ENCODE measurements at places on chromosomes 13 and 19.

GRCh38 chr13:99792079-99792921, 179.3 kb downstream of the ZIC5 start:
- no peak for DNase-seq

- DNase-seq: no peak
Measured at GRCh38 chr19:4310247-4311121, 6.1 kb downstream of the FSD1 start.

GRCh38 chr13:56893843-56894242, 246.9 kb upstream of the PRR20A start:
- DNase-seq: no peak

- DNase-seq: no peak
Measured at GRCh38 chr13:31790992-31791391, 51.7 kb downstream of the RXFP2 start.

- peak; percentile 26 for DNase-seq
Measured at GRCh38 chr13:44972956-44973581, 16.2 kb downstream of the NUFIP1 start.

DNA sequence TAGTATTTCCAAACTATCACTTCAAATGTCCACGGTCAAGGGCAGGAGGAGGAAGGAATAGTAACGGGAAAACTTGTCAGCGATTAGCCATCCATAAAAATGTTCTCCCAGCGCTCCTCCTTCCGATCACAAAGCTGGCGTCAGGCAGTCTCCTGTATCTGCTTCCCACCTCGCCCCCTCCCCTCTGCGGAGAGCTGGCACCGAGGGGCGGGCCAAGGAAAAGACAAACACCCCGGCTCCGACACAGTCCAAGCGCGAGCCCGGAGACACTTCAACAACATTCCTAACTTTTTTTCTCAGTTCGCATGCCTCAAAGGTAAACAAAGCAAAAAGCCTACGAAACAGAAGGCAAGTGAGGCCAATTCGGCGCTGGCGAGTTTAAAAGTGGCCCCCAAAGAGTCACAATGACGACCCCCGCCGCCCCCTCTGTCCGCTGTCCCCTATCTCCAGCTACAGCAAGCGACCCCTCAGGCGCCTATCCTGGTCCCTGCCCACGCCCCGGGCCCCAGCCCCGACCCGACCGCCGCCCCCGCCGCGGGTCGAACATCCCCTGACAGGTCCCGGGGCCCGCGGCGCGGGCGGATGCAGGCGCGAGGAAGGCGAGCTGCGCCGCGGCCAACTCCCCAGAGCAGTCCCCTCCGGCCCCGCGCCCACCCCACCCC, 736 bp downstream of the SMAD9 start:
- peak; percentile 66 for DNase-seq

GRCh38 chr13:111370570-111371535, 50.4 kb downstream of the TEX29 start:
- DNase-seq: no peak

- DNase-seq: no peak
Measured at GRCh38 chr13:26310003-26310402, 56.1 kb downstream of the CDK8 start.

GRCh38 chr19:35341565-35342225, 6.0 kb upstream of the FFAR1 start:
- DNase-seq: no peak

GRCh38 chr13:34808649-34809048, 133.4 kb upstream of the NBEA start:
- no peak for DNase-seq

GRCh38 chr19:29908963-29909944, 32.8 kb upstream of the URI1 start:
- DNase-seq: no peak

GRCh38 chr13:25088562-25089221, 7.2 kb upstream of the PABPC3 start:
- DNase-seq: no peak

DNA sequence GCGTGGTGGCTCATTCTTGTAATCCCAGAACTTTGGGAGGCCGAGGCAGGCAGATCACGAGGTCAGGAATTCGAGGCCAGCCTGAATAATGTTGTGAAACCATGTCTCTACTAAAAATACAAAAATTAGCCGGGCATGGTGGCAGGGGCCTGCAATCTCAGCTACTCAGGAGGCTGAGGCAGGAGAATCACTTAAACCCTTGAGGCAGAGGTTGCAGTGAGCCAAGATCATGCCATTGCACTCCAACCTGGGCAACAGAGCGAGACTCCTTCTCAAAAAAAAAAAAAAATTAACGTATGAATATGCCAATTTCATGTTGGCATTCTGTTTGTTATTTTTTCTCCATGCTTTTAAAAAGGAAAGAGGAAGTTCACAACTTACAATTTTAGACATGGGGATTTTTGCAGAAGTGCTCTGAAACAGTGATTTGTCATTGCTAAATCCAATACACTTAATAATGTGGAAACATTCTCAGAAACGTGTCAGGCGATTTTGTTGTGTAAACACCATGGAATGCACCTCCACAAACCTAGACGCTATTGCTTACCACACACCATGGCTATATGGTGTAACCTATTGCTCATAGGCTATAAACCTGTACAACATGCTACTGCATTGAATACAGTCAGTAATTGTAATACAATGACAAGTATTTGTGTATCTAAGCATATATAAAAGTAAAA, 115.9 kb upstream of the PCDH20 start:
- DNase-seq: no peak

GRCh38 chr19:18961767-18962620, 21.0 kb upstream of the HOMER3 start:
- DNase-seq: no peak

DNA sequence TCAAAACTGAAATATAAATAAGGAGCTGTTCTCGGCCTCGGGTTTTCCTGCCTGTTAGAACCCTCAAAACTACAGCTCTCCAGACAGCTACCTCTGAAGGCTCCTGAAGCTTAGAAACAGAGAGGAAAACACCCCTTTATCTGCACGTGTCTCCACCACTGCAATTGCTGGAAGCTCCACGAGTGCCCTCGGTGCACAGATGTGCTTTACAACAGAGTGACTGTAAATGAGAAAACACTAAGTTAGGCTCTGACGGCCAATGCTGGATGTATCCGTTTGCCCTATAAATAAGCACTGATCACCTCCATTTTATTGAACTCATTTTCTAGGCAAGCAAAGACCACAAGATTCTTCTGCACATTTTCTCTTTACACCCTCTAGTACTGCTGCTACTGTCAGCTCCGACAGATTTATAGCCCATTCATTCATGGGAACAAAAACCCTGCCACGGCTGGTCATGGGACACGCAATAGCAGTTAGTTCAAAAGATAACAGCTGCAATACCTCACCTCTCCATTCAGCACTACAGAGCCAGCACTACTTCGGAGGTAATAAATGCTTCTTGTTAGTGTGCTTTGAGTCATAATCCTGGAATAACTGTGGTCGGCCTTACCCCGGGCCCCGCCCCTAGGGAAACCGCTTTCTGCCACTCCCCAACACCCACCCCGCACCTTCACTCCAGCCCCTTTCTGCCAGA, 241.1 kb upstream of the ZNF507 start:
- no peak for DNase-seq

DNA sequence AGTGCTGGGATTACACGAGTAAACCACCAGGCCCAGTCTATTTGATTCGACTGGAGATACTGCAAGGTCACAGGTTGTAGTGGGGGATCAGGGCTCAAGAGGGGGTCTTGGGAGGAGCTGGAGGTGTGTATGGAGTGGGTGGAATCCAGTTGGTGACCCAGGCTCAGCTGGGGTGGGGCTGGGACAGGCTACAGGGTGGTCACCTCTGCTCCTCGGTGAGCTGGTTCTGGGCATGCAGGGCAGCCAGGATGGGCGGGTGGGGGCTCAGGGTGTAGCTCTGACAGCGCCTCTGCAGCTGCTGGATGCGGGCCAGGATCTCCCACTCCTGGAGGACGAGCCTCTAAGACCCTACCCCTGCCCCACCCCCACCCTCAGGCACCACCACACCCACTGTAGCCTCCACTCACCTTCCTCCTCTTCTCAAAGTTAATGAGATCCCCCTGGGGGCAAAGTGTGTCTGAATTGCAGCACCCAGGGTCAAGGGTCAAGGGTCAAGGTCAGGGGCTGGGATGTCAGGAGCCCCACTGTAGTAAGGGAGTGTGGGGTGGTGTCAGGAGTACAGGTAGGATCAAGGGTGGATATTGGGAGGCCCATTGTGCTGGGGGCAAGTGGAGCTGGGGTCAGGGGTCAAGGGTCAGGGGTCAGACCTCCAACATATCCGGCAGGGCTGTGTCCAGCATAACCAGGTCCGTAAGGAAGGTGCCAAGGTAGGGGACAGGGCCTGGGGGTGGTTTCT, 17.1 kb downstream of the RGL3 start:
- no peak for DNase-seq

DNA sequence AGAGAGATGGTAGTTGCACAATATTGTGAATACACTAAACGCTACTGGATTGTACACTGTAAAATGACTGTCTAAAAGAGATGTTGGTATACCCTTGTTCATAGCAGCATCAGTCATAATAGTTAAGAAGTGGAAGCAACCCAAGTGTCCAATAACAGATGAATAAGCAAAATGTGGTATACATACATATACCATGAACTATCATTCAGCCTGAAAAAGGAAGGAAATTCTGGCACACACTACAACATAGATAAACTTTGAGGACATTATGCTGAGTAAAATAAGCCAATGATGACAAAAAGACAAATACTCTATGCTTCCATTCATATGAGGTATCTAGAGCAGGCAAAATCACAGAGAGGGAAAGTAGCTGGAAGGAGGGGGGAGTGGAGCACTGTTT, 16.0 kb downstream of the DZIP1 start:
- DNase-seq: no peak

GRCh38 chr13:103275081-103275480, 208.9 kb upstream of the SLC10A2 start:
- no peak for DNase-seq

- no peak for DNase-seq
Measured at GRCh38 chr13:101639711-101640110, 187.2 kb downstream of the ITGBL1 start.

DNA sequence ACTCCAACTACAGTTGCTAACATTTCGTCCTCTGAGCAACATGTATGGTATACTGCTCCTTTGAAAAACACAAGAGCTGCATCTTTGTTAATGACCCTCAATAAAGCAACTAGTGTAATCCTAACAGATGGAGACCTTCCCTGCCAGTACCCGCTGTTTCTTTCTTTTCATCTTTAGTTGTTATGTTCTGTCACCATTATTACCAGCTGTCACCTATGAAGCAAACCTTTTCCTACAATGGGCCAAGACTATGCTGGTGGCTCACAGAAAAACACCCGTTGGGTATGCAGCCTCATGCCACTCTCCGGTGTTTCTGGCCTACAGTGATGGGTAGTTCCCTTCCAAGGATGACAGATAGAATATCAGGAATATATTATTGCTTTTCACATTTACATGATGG, 29.7 kb upstream of the CYSLTR2 start:
- DNase-seq: no peak

DNA sequence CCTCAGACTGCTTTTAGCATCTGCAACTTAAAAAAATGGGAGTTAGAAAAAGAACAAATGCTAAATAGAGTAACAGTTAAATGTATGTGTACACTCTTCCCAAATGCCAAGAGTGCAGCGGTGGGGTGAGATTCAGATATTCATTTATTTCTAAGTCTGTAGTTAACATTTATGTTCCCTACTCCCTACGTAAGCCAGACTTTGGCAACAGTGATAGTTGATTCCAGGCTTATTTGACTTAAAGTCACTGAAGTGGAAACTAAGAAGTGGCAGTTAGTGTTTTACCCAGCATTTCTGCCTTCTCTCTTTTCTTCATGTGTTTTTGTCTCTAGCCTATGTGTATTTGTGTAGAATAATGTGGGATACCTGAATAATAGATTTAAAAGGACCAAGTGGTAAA, 4.5 kb downstream of the MIR17HG start:
- no peak for DNase-seq

- DNase-seq: no peak
Measured at GRCh38 chr19:38228005-38228377, 4.0 kb upstream of the DPF1 start.

DNA sequence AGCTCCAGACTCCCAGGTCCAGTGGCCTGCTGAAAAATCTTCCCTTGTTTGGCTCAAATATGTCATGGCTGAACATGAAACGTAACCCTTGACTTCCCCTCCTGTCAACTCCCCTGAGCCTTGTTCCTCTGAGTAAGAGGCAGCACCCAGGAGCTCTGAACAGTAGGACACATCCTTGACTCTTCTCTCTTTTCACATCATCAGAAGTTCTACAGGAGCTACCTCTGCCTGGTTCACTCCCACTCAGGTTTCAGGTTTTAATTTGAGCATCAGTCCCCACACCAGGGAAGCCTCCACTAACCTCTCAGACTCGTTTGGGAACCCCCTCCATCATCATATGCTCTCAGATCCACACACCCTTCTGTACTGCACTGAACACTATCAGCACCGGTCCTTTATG, 30.3 kb downstream of the ZNF823 start:
- no peak for DNase-seq

DNA sequence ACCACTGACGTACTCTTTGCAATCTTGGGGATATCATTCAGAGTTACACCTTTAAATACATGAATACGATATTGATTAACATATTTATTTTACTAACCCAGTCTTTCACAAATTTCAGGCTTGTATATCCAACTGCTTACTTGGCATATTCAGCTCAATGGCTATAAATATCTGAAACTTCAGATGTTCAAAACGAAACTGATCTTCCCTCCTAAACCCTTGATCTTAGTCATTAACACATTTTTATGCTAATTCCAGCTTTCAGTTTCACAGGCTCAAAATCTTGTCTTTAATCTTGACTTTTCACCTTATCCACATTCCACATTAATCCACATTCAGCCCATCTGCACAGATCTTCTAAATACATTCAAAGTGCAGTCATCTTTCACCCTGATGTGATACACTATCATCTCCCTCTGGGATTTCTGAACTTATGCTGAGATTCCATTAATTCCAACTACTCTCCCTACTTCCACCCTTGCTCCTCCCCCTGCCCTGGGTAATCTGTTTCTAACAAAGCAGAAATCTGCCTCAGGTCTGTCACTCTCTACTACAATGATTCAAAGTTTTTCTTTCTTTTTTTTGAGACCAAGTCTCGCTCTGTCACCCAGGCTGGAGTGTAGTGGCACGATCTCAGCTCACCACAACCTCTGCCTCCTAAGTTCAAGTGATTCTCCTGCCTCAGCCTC, 387.2 kb downstream of the GPC5 start:
- DNase-seq: no peak

DNA sequence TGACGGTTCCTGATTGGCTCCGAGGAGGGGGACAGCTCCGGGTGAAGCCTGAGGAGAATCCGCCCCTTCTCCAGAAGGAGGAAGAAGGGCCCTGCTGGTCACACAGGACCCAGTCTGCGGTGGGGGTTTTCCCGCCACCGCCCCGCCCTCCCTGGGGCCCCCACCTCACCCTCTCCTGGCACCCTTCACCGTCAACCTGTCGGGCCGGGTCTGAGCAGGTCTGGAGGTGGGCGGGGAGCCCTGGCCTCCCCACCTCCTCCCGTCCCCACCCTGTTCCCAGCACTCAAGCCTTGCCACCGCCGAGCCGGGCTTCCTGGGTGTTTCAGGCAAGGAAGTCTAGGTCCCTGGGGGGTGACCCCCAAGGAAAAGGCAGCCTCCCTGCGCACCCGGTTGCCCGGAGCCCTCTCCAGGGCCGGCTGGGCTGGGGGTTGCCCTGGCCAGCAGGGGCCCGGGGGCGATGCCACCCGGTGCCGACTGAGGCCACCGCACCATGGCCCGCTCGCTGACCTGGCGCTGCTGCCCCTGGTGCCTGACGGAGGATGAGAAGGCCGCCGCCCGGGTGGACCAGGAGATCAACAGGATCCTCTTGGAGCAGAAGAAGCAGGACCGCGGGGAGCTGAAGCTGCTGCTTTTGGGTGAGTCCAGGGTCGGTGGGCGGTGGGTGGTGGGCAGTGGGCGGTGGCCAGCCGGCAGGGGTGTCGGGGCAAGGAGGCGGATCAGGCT, at the start of gene GNA15:
TSS of gene GNA15 (plus strand) at position 73 of the 723 bp plus-strand sequence. CDS start at position 491, 418 bp downstream.
- DNase-seq: no peak

GRCh38 chr19:18478545-18479311, 40.8 kb upstream of the ISYNA1 start:
- DNase-seq: peak; percentile 80

Data from AG08396 (cell line).